ENCODE measurements at places on chromosomes 2 and 18.

GRCh38 chr2:37721201-37721560 is 49.7 kb upstream of the CDC42EP3 start:
- DNase-seq, result no peak

GRCh38 chr2:235025800-235026536 is 74.2 kb downstream of the SH3BP4 start:
- no peak for DNase-seq

GRCh38 chr2:177595126-177595845 is 202.7 kb downstream of the AGPS start:
- DNase-seq, result no peak

- peak; percentile 30 for DNase-seq
These were observed at the start of gene COBLL1 for GRCh38 chr2:164841719-164842623. Gene COBLL1, minus strand, starts transcription at chr2:164841823. Its CDS starts 627 bp downstream, at chr2:164841196.

DNA sequence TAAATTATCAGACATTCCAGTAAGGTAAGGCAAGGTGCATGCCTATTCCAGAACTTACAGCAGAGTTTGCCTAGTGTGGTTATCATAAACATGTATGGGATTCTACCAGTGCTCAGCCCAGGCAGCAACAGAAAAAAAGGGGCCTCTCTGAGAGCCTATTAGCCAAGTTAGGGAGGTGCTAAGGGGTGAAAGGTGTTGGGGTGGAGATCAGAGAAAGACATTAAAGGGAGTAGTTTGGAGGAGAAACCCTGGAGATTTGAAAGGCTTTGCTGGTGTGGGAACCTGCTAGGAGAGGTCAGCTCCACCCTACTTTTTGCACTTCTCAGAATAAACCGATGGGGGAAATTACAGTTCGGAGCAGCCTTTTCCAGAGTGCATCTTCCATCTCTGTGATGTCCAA is 2.9 kb downstream of the ARPC2 start:
- DNase-seq, result no peak

DNA sequence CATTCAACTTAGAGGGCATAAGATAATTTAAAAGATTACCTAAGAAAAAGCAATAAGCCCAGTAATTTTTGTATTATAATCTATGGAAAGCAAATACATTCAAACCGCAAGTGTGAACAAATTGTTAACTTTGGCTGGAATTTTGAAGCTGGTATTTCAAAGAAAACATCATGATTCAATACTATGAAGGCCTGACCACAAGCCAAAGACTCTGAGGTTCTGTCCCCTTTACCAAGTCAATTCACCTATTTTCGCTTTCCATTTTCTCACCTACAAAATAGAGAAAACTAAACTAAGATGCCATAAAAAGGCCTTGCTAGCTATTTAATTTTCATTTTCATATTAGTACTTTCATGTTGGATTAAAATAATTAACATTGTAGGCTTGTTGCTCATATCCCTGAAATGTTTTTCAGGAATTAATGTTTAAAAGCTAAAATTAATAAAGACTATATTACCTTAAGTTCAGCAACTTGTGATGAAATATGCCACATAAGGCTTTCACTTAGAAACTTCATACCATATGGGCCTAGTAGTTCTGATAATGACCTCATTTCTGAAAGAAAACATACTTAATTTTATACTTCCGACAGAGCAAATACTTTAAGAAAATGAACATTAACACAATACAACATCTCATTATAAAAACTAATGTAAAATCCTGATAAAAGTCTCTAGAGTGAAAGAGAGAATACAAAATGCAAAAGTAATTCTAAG is 85.7 kb upstream of the FRZB start:
- no peak for DNase-seq

- no peak for DNase-seq
These were observed 394.9 kb upstream of the ZEB2 start for GRCh38 chr2:144914622-144915318.

DNA sequence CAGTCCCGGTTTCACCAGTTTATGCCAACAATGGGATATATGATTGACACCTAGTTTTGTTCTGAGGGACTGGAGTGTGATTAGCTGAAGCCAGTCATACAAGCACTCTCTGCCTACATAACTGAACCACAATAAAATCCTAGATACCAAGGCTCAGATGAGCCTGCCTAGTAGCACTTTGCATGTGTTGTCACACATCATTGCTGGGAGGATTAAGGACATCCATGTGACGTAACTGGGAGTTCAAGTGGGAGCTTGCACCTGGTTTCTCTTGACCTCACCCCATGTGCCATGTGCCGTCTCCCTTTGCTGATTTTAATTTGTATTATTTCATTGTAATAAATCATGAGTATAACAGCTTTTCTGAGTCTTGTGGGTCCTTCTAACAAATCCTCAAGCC is 90.3 kb downstream of the TMEM163 start:
- DNase-seq, result no peak

DNA sequence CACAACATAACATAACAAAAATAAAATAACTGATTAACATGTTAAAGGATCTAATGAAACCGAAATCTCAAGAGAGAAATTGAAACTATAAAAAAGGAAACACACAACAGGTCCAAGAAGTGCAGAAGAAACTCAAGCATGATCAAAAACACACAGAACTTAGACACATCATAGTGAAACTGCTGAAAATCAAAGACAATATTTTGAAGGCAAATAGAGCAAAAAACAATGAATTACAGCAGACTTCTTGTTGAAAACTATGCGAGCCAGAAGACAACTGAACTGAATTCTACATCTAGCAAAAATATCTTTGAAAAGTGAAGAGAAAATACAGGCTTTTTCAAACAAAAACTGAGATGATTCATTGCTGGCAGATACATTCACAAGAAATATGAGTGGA is 61.3 kb downstream of the UGP2 start:
- DNase-seq, result no peak

DNA sequence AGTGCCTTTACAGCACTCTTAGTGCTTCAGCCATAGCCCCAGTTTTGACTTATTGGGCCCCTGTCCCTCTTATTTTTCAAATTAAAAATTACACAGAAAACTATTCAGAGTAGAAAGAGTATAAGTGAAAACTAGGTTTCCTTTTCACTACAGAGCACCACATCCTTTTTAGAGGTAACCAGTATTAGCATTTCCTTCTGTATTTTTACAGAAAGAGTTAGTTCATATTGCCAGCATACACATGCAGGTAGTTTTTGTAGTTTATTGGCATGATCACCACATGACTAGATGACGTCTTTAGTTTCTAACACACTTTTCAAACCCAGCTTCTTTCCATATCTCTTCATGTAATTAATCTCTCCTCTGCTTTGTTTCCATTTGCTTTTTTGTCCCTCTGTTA is 66.4 kb downstream of the UBE2E3 start:
- DNase-seq, result no peak

DNA sequence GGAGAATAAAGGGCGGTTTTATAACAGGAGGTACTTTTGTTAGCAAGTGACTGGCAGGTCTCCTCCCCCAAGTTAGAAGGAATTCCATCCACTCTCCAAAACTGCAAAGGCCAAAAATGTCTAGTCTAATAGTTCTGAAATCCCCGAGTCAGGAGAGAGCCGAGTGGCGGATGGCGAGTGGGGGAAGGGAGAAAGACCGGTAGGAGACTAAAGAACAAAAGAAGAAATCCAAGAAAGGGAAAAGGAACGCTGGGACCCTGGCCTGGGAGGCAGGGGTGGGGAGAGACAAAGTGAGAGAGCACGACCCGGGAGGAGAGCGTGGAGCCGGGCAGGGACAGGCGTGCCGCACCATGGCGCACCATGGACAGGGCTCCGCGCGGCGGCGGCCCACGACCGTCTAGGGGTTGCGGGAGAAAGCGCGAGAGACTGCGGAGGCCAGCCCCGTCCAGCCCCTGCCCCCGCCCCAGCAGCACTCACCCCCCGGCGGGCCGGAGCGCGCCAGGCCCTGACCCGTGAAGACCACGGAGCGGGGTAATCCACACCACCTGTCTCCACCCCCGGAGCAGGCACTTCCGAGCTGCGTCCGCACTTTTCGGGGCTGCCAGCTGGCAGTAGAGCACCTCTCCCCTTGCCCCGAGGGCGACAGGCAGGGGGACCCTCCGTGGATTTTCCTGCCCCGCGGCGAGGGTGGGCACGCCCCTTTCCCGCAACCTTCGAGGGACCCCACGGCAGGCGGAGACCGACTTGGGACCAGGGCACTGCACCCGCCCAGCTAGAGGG is 1.6 kb downstream of the CDH2 start:
- DNase-seq, result no peak

DNA sequence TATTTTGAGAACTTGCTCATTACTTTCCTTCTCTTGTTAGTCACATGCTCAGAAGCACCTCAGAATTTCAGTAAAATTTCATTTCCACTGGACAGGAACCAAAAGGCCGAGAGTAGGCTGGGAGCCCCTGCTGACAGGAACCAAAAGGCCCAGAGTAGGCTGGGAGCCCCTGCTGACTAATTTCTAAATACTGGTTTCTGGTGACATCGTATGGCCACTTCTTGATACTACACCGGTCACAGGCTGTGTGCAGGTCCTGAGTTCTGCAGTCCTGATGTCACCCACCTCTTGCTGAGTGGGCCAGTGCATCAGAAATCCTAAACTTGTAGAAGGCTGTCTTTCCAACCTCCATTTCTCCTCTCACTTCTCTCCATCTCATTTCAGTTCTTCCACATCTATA is 17.7 kb upstream of the EN1 start:
- DNase-seq, result no peak

DNA sequence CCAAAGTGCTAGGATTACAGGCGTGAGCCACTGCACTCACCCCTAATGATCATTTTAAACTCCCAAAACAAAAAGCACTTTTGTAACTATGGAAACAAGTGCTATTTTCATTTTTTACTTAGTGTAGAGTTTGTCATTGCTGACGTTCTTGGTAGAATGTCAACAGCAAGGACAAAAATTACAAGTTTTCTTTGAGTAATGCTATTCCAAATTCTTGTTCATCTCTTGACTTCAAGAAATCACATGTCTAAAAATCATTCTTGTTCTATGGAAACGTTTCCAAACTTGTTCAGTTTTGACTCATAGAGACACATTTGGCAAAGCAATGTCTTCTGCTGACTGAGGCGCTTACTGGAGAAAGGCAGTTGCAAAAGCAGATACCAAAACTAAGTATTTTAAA is 82.6 kb downstream of the MBP start:
- no peak for DNase-seq

- no peak for DNase-seq
These were observed 643.4 kb upstream of the CDH2 start for GRCh38 chr18:28820353-28820752.

DNA sequence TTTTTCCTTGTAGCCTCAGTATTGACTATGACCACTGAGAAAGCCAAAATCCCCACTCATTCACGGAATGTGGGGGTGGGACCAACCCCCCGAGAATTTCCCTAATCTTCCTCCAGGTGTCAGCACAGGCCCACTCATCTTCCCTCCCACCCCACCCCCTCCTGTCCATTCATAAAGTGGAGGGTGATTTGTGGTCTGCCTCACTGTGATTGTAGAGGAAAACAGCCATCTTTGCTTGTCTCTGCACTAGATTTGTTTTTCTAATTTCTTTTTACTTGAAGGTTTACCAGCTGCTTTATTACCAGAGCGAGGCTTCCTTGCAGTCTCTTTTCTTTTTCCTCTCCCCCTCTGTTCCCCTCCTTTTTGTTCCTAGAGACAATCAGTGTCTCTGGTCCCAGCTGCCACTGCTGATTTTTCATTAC is 171.8 kb downstream of the ICOS start:
- peak; percentile 46 for DNase-seq

DNA sequence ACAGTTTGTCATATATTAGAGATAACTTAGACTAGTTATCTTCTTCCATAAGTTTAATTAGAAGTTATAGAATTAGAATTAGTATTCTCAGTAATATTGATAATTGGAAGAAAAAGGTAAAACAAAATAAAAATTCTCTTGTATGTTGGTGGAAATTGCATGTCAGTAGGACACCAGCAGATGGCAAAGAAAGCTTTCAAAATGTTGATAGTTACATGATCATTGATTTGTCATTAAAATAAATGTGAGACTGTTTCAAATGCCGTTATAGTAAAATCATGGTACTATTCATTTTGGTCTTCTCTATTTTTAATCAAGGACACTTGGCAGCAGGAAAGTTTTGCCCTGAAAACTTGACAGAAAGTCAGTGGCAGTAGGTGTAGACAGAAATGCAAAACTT is 270.2 kb downstream of the TGIF1 start:
- DNase-seq, result no peak

DNA sequence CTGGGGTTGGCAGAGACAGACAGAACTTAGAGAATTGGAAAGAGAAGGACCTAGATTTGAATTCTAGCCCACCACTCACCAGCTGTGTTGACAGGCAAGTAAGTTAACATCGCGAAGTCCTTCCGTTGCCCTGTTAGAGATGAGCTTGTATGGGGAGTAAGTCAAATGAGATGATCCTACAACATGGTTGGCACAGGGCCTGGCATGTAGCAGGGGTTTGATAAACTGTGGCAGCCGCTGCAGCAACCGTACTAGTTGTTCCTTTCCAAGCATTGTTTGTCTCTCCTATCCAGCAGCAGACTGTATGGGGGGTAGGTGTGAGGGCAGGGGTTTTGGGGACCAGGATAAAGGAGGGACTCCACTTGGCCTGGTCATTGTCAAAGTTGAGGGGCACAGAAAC is 16.0 kb downstream of the TET3 start:
- no peak for DNase-seq

GRCh38 chr2:211408483-211408891 is 852.1 kb downstream of the CPS1 start:
- DNase-seq, result no peak

DNA sequence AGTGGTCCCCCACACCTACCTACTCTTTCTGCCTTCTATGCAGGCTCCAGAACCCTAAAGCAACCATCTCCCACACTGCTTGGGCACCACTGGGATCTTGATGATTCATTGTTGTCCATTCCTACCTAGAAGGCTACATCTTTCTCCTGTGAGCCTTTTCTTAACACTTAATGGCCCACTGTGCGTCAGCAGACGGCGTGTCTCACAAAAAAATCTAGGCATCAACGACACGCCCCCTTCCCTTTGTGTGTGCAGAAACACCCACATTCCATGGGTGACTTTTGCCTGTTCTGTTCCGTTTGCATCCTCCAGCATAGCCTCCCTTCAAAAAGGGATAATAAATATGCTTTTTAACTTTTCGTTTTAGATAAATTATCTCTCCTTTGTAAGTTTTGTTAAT is 99.7 kb upstream of the CYRIA start:
- DNase-seq, result no peak

GRCh38 chr2:218312267-218312756 is 20.0 kb upstream of the TMBIM1 start:
- no peak for DNase-seq

DNA sequence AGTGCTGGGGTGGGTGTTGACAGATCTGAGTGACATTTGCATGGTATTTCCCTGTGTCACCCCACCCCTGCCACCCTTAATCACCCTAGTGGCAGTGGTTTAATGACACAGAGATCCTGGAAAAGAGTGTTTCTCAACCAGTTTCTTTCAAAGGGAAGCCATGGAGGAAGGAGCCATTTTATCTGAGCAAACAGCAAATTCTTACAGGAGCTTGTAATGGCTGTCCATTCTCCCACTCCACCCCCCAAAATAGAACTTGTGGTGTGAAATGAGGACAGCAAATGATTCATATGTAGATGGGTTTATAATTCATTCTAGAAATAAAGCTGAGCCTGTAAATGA is 51.5 kb downstream of the CDC42EP3 start:
- no peak for DNase-seq
